Activated T-cell treated with anti-CD3 and anti-CD28 coated beads, Interleukin-2, amount 50 U/mL, for 72 hours (primary cell): ENCODE measurements at places on chromosomes 7 and 10. TPM values are rescaled to one million over a fixed set of nuclear protein-coding genes. Genes with fewer than 3 reads are reported as not detected.

The GRB10 gene
- total RNA-seq, result 18.4 TPM

The TES gene
- total RNA-seq, result 121 TPM

The SLC39A12 gene
- not detected for total RNA-seq

The FAM25A gene
- not detected for total RNA-seq

The GLI3 gene
- 0.29 TPM for total RNA-seq

The ASZ1 gene
- total RNA-seq, result not detected

The ZPBP gene
- not detected for total RNA-seq

The ZNF488 gene
- total RNA-seq, result 0.46 TPM

The PAX4 gene
- total RNA-seq, result not detected

- H3K27ac ChIP-seq, result no peak within 1 kb of the TSS
- no peak within 1 kb of the TSS for H3K4me3 ChIP-seq
- no peaks in the 10 kb centered on the region for H3K27me3 ChIP-seq
- no peaks in the 10 kb centered on the region for H3K4me1 ChIP-seq
These were observed at the start of gene GPR22 for GRCh38 chr7:107469929-107470328. Gene GPR22, plus strand, starts transcription at chr7:107470057. Its CDS starts 4,004 bp downstream, at chr7:107474061.

DNA sequence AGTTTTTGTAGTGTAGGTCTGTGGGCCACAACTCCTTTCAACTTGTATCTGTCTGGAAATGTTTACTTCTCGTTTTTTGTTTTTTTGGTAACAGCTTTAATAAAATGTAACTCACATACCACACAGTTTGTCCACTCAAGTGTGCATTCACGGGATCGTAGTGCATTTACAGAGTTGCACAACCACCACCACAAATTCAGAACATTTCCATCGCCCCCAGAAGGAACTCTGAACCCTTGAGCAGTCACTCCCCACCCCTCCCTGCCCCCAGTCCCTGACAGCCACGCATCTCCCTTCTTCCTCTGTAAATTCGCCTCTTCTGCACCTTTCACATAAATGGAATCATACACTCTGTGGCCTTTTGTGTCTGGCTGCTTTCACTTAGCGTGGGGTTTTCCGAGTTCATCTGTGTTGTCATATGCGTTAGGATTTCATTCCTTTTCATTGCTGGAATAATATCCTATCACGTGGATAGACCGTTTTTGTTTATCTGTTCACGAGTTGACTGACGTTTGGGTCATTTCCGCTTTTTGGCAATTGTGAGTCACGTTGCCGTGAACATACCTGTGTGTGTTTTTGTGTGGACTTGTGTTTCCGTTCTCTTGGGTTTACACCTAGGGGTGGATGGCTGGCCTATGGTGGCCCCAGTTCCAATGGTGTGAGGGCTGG is 10.3 kb downstream of the JAKMIP3 start:
- DNase-seq, result no peak
- H3K27me3 ChIP-seq, result peaks cover 28% of the 10 kb centered on the region
- H3K36me3 ChIP-seq, result no peaks in the 10 kb centered on the region
- no peak overlapping the region for H3K27ac ChIP-seq

- H3K27me3 ChIP-seq, result peaks cover 16% of the 10 kb centered on the region
- H3K27ac ChIP-seq, result no peak overlapping the region
- H3K4me3 ChIP-seq, result no peak overlapping the region
These were observed 6.4 kb downstream of the CDHR1 start for GRCh38 chr10:84200537-84201243.

DNA sequence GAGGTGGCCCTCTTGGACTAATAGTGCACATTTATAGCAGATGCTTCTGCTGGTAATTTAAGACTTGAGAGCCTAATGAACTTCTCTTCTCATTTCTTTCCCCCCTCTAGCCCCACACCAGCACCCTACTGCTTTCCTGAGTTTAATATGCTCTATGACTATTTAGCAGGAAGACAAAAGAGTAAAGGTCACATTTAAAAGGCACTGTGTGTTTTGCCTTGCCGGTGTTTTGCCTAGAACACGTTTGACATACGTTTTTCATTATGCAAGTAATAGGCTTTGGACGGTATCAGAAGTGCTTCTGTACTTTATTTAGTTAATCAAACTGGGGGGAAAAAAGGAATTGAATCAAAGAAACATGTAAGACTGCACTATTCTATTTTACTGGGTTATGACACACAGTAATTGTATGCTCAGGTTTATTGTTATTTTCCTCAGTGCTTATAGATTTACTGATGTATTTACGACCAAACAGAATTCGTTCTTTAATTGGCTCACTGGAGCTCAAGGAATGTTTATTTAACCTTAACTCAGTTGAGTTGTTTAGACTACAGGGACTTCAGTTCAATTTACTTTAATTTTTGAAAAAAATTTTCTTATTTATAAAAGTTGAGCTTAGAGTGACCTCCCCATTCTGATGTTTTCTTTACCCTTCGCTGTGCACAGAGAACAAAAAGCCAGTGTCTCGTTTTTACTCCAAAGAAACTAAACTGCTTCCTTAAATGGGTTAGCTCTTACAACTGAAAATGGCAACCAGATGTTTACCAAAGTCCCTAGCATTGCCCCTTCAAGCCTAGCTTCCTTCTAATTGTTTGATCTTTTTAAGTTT is 35.4 kb downstream of the CPED1 start:
- no peaks in the 10 kb centered on the region for H3K27me3 ChIP-seq
- H3K27ac ChIP-seq, result no peak overlapping the region
- DNase-seq, result no peak
- no peak overlapping the region for H3K4me3 ChIP-seq
- H3K4me1 ChIP-seq, result no peaks in the 10 kb centered on the region
- H3K36me3 ChIP-seq, result no peaks in the 10 kb centered on the region

GRCh38 chr10:118504467-118505205 is 90.8 kb downstream of the PRLHR start:
- no peaks in the 10 kb centered on the region for H3K27me3 ChIP-seq
- no peaks in the 10 kb centered on the region for H3K36me3 ChIP-seq
- no peak overlapping the region for H3K27ac ChIP-seq
- no peaks in the 10 kb centered on the region for H3K4me1 ChIP-seq
- no peak for DNase-seq

GRCh38 chr7:93856323-93856722 is 34.2 kb downstream of the TFPI2 start:
- H3K4me1 ChIP-seq, result peaks cover 7% of the 10 kb centered on the region
- H3K4me3 ChIP-seq, result no peak overlapping the region
- no peak for DNase-seq
- H3K36me3 ChIP-seq, result no peaks in the 10 kb centered on the region
- H3K27me3 ChIP-seq, result peaks cover 10% of the 10 kb centered on the region

DNA sequence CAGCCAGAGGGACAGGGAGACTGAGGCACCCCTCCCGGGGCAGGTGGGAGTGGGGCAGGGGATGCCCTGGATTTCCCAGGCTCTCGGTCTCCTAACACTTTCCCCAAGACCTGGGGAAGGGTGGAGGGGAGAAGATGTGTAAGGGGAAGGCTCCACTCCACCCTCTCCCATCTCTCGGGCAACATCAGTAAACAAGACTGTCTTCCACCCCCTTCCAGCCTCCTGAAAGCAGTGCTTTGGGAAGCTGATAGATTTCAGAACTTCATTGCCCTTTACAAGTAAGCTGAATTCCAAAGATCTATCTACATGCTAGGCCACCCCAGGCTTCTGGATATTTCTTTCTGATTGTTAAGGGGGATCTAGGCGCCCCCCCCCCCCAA is 3.7 kb downstream of the FLNC start:
- H3K4me1 ChIP-seq, result peaks cover 13% of the 10 kb centered on the region
- H3K4me3 ChIP-seq, result no peak overlapping the region
- H3K27me3 ChIP-seq, result peaks cover 32% of the 10 kb centered on the region
- no peaks in the 10 kb centered on the region for H3K36me3 ChIP-seq
- no peak for DNase-seq

- no peak for DNase-seq
- H3K4me1 ChIP-seq, result no peaks in the 10 kb centered on the region
- no peaks in the 10 kb centered on the region for H3K27me3 ChIP-seq
These were observed 495.8 kb downstream of the MDFIC start for GRCh38 chr7:115417662-115418061.

GRCh38 chr7:69768986-69769595 is 170.8 kb downstream of the AUTS2 start:
- H3K4me3 ChIP-seq, result no peak overlapping the region
- DNase-seq, result no peak
- peaks cover 7% of the 10 kb centered on the region for H3K27me3 ChIP-seq
- H3K27ac ChIP-seq, result no peak overlapping the region

DNA sequence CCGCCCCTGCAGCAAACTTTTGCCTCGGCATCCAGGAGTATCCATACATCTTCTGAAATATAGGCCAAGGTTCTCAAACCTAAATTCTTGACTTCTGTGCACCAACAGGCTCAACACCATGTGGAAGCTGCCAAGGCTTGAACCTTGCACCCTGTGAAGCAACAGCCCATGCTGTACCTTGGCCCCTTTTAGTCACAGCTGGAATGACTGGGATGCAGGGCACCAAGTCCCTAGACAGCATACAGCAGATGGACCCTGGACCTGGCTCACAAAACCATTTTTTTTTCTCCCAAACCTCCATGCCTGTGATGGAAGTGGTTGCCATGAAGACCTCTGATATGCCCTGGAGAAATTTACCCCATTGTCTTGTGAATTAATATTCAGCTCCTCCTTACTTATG is 233.8 kb upstream of the KCND2 start:
- H3K36me3 ChIP-seq, result no peaks in the 10 kb centered on the region
- no peaks in the 10 kb centered on the region for H3K27me3 ChIP-seq
- no peak overlapping the region for H3K27ac ChIP-seq
- DNase-seq, result no peak

DNA sequence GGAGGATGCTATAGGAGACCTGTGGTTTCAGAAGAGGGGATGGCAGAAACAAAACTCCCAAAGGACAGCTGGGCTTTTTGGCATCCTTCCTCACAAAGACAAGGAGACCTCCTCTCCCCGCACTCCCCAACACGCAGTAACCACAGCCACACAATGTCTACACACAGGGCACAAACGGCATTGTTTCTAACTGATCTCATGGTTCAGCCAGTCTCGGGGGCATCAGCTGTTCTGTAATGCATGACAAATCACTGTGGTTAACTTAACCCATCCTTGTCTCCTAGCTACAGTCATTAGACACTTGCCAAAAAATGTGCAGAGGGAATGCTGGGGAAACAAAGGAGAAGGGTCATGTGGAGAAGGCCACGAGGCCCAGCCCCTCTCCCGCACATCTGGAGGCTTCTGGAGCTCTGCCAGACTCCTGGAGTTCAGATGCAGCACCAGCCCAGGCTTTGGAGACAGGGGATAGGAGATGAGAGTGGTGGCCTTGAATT is 7.6 kb upstream of the ADAMTS14 start:
- H3K27me3 ChIP-seq, result peaks cover 18% of the 10 kb centered on the region
- H3K27ac ChIP-seq, result no peak overlapping the region
- no peak overlapping the region for H3K4me3 ChIP-seq
- DNase-seq, result no peak
- H3K4me1 ChIP-seq, result peaks cover 14% of the 10 kb centered on the region

DNA sequence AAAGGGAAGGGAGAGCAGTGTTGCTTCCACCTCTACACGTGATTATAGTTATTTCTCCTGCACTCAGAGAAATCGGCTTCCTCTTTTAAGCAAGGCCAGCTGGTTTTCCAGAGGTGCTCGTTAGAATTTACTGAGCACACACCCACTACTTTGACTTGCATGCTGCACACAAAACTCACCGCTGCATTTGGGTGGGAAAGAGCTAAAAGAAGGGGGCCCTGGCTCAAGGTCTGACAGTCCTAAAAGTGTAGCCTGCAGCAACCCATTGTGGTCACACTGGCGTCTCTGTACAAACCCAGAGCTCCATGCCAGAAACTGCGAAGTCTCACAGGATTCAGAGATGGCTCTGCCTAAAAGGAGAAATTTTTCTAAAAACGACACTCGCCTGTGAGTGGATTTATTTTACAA is 133.7 kb downstream of the SLC25A13 start:
- no peak overlapping the region for H3K27ac ChIP-seq
- peaks cover 2% of the 10 kb centered on the region for H3K36me3 ChIP-seq
- H3K27me3 ChIP-seq, result no peaks in the 10 kb centered on the region
- H3K4me3 ChIP-seq, result no peak overlapping the region

DNA sequence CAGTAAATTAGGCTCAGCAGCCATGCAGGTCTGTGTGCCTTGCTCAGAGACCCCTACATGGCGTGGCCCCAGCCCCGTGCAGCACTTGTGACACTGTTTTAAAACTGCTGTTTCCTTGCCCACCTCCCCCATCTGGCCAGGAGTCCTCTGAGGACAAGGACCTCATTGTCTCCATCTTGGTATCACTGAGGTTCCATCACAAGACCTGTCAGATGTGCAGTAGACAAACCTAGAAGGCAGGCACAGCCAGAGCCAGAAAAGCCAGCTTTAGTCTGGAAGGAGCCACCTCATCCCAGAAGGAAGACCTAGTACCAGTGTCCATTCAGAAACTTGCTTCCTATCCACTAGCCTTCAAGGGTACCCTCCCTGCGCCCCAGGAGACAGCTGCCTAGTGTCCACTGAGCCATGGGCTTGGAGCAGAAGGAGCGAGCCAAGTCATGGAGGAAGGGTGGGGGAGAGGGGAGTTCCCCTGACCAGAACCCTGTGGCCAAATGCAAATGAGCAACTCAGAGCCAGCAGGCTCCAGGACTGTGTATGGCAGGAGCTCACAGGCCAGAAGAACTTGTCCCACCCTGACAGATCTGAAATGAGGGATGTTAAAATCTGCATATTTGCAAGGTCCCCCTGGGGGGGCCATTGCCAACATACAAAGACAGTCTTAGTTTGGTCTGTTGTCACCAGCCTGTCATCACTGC is 176.1 kb downstream of the SH3PXD2A start:
- H3K4me1 ChIP-seq, result peaks cover 23% of the 10 kb centered on the region
- H3K4me3 ChIP-seq, result peak overlapping the region; percentile 20
- H3K27me3 ChIP-seq, result no peaks in the 10 kb centered on the region
- DNase-seq, result no peak
- no peaks in the 10 kb centered on the region for H3K36me3 ChIP-seq

DNA sequence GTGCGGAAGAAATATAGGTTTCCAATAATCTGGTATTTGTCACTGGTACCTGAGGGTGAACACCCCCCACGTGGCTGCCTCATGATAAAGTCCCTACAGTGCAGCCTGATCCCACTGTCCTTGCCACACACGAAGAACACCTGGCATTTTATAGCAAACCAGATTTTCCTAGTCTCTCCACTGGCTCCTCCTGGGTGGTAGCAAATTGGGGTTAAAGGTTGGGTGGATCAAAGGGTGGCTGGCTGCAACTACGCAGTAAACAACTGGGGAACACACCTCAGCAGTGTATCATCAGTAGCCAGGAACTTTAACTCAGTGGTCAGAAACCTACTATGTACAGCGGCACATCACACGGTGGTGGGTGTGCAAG is 10.3 kb downstream of the SEPHS1 start:
- no peak for DNase-seq
- H3K4me1 ChIP-seq, result peaks cover 23% of the 10 kb centered on the region
- H3K4me3 ChIP-seq, result no peak overlapping the region
- peaks cover 9% of the 10 kb centered on the region for H3K36me3 ChIP-seq
- no peaks in the 10 kb centered on the region for H3K27me3 ChIP-seq

DNA sequence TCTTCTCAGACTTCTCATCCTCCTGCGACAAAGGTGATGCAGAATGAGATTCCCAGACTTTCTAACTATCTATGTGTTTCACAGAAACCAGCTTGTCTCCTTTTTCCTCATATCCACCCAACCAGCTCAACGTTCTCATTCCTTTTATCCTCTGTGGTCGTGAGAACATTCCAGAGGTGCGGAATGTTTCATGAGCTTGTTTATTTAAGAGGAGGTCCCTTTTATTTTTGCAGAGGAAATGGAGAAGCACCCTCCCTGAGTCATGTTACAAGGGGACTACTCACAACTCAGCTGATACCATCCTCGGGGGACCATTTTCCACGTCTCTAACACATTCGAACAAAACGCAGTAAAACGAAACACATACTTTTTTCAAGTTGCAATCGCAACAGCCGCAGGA is 93.2 kb downstream of the ZRANB1 start:
- no peak for DNase-seq
- no peak overlapping the region for H3K27ac ChIP-seq
- peaks cover 6% of the 10 kb centered on the region for H3K27me3 ChIP-seq
- no peak overlapping the region for H3K4me3 ChIP-seq
- no peaks in the 10 kb centered on the region for H3K4me1 ChIP-seq
